Activated CD4-positive, alpha-beta T cell treated with anti-CD3 and anti-CD28 coated beads for 4 hours (primary cell): ENCODE measurements at places on chromosomes 2 and 18.

DNA sequence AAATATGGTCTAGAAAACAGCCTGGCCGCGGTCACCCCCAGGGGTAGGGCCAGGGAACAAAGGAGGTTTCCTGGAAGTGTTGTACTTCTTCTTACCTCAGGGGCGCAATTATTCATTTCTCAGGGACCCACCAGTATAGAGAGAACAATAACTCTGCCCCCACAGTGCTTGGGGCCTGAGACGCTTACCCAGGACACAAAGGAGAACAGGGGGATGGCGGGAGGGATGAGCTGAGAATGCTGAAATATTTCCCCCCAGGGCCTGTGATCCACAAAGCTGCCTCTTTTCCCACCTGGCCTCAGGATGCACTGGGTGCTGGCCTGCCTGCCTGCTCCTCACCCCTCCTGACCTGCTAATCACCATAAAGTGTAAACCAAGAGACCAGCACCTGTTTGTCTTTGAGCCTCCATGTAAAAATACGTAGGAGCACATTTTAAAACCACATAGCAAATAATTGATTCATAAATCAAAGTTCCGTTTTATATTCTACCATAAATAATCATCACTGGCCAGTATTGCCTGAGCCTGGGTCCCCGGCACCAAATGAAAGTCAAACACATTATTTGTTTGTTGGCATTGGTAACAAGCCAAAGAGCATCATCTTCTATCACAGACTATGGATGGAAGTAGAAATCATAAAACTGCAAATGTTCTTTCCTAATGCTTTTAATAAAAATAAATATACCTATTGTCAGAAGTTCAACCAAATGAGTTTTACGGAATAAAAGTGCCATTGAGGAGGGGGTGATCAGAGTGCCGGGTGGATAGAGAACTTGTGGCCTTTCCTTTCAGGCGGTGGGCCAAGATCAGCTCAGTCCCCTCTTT is 67.3 kb upstream of the RMDN2 start:
- DNase-seq = no peak

- DNase-seq = no peak
Measured at GRCh38 chr2:30139131-30139870, 7.5 kb upstream of the YPEL5 start.

GRCh38 chr2:235303499-235304291 is 190.1 kb upstream of the AGAP1 start:
- DNase-seq = no peak

DNA sequence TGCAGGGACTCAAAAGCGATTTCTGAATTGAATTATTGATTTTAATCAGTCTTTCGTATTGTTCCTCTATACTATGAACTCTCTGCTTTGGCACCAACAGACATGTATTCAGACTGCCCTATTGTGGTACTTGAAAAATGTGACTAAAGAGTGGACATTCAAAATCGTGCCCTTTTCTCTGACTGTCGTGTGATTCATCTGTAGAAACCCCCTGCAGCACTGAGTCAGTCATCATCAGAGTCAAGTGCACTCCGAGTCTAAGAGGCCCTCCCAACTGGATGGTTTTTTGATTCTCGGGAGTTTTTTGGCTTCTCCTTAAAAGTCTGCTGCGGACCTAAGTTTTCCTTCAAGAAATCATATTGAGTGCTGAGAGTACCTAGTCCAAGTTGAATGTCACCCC is 96.4 kb upstream of the FOSL2 start:
- no peak for DNase-seq

GRCh38 chr2:112902816-112903215 is 8.1 kb upstream of the IL37 start:
- DNase-seq = no peak

DNA sequence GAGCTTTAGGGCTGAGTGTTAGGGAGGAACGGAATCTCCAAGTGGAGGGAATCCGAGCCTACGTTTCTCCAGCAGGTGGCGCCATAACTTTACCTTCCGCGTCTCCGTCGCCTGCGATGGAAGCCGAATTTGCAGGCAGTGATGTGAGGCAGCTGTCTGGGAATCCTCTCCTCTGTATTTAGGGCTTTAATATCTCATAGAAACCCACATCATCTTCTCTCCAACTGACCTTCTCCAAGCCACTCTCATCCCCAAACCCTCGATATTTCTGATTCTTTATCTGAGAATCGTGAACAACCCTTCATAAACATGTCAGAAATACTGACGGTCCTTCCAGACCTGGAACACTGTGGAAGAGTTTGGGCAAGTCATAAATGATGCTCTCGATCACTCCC is 27.5 kb downstream of the SIX2 start:
- peak; percentile 62 for DNase-seq

GRCh38 chr18:51107598-51108305 is 77.7 kb downstream of the SMAD4 start:
- DNase-seq = no peak

- no peak for DNase-seq
Measured at GRCh38 chr2:105409717-105410116, 10.9 kb upstream of the FHL2 start.

DNA sequence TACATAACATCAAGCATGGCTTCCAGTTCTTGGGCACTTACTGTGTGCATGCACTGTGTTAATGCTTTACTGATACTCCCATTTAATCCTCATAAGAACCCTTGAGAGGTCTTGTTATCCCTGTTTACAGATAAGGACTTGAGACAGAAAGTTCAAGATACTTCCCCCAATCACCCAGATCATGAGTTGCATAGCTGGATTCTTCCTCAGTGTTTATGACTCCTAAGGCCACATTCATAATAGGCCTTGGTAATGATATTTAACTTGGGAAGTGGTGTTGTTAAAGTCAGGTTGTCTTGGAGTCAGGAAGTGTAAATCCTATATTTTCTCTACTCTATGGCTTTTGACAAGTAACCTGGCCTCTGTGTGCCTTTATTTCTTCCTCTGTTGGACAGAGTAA is 22.7 kb downstream of the NOSTRIN start:
- no peak for DNase-seq

- DNase-seq = no peak
Measured at GRCh38 chr2:158822193-158822592, 27.1 kb downstream of the DAPL1 start.

DNA sequence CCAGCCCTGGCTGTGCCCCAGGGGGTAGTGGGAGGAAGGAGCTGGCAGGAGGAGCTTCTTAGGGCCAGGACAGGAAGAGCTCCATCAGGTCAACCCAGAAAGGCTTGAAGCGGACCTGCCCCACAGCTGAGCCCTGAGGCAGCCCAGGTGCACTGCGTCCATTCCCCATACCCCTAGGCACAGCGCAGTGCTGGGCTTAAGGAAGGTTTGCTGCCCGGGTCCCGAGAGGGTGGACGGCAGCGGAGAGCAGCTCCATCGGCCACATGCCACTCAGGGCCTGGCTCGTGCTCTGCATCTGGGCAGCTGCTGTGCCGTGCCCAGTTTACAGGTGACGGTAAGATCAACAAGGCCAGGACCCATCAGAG is 26.4 kb downstream of the DNMT3A start:
- DNase-seq = no peak
